Cardiac muscle cell (in vitro differentiated cells and primary cell): ENCODE measurements at places on chromosomes 16 and 17. TPM values are rescaled to one million over a fixed set of nuclear protein-coding genes. Genes with fewer than 3 reads are reported as not detected.

DNA sequence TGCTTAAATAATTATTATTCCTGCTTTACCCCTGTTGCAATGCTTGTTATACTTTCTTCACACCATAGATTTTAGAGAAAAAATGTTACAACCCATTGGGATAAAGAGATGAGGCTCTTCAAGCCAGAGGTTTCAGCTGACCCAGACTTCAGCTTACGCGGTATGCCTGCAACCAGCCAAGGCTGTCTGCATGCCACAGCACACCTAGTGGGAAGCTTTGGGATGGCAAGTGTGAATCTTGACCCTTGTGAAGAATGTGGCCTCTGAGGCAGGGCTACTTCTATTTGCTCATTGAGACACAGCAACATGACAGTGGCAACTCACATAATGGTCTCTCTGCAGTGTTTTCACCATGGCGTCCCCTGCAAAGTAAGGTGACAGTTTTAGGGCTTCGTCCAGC, 193.9 kb upstream of the PIRT start:
- DNase-seq, result no peak

DNA sequence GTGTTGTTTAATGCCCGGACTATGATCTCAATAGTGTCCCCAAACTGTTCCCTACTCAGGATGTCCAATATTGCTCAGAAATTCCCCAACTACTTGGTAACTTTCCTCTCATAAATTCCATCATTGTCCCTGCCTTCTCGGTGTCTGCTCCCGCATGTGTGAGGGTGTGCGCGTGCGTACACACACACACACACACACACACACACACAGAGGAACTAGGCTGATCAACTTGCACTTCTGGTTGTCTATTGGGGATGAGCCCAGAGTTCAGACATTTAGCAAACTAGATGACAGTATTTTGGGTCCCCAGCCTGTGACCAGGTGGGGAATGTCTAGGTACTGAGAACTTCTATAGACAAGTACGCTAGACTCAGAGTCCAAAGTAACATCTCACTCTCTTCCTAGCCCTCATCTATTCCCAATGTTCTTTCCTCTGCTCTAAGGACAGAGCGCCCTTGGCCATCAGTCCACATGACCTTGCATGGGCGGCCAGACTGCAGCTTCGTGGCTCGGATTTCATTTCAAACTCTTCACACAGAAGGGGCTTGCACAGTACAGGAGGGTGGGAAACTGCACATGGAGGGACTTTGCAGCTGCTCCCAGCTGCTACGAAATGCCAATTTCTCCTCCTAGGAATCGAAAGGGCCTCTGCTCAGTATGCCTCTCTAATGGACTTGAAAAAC, 5.3 kb downstream of the HS3ST3A1 start:
- peak; percentile 65 for DNase-seq

DNA sequence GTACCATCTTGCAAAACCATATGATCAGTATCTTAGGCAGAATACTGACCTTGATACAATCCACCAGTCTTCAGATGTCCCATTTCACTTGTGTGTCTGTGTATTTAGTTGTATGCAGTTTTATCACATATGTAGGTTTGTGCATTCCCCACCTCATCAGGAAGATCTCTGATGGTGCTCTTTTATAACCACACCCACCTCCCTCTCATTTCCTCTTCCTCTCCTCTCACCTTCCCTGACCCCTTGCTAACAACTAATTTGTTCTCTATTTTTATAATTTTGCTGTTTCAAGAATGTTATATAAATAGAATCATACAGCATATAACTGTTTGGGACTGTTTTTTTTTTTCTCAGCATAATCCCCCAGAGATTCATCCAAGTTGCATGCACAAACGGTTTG, 52.0 kb upstream of the ACSM2B start:
- no peak for DNase-seq

GRCh38 chr17:81027038-81027437, 7.9 kb upstream of the BAIAP2 start:
- DNase-seq, result no peak

- DNase-seq, result no peak
Observed at GRCh38 chr17:73227379-73227778, 34.3 kb downstream of the CPSF4L start.

- DNase-seq, result no peak
Observed at GRCh38 chr17:28912281-28912937, 9.5 kb upstream of the DHRS13 start.

- no peak for DNase-seq
Observed at GRCh38 chr16:29030086-29030840, 45.4 kb downstream of the LAT start.

DNA sequence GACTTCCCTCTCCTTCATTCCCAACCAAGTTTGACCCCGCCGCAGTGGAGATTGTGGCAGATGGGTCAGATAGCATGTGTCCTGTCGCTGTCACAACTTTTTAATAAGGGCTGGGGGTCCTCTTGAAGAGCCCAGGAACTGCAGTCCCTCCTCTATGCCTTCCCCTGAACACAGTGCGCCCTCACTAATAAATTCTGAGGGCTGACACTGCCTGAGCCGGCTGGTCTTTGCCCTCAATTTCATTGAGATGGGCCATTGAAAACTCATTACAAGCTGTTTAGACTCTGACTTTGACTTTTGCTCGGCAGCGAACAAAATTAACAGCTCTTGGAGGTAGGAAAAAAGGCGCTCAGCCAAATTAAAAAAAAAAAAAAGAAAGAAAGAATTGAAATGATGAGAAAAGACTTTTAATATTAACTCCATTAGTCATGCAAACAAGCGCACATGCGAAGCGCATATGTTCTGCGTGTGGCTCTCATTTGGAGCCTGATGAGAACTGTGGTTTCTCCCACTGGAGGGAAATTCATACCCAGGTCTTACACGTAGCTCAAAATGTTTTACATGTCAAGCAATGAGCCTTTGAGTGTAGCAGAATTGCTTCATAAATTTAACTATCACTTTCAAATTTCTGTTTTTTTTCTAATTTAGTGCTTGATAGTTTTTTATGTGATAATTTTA, 704.7 kb downstream of the WWOX start:
- no peak for DNase-seq

DNA sequence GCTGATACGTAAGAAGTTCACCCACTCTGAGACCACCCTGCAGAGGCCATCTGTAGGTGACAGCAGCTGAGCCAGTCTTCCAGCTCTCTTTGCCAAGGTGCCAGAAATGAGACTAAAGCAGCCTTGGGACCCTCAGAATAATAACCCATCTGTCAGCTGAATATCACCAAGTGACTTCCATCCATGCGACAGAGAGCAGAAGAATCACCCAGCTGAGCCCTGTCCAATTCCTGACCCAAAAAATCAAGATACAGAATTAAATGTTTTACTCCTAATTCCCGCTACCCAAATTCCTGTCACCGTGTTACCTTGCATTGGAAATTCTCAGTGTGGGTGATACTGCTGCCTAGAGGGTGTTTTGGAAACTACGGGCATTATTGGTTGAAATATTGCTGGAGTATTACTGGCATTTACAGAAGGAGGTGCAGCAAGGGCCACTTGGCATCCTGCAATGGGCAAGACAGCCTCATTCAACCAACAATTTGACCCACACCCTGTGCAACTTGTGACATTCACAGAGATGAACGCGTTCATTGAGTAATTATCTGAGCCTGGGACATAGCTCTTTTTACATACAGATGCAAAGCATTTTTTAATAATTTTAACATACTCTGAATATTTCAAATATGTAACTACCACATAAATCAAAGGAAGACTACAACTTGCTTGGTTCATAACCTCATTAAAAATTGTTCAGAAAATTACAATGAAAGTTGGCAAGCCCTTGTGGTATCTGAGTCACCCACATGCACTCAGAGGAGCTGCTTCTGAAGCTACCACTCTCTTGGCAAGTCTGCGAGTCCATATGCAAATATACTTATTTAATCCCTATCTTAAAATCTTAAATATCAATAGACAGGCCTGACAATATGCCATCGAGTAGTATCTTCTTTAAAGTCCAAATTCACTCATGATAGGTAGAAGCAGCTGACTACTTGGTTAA, 126.6 kb downstream of the C16orf95 start:
- DNase-seq, result no peak

- DNase-seq, result no peak
Observed at GRCh38 chr16:13106464-13106863, 205.1 kb downstream of the SHISA9 start.

DNA sequence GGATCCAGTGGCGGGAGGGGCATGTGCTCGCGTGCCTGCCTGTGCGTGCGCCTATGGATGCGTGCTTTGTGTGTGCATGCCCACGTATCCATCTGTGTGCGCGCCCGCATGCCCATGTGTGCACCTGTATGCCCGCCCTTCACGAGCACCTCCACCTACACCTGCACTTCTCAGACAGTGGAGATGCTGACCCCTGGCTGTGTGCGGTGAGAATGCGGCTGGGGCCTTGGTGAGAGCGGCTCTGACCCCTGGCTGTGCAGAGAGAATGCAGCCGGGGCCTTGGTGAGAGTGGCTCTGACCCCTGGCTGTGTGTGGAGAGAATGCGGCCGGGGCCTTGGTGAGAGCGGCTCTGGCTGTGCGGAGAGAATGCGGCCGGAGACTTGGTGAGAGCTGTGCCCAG, 33.9 kb downstream of the AXIN1 start:
- no peak for DNase-seq

DNA sequence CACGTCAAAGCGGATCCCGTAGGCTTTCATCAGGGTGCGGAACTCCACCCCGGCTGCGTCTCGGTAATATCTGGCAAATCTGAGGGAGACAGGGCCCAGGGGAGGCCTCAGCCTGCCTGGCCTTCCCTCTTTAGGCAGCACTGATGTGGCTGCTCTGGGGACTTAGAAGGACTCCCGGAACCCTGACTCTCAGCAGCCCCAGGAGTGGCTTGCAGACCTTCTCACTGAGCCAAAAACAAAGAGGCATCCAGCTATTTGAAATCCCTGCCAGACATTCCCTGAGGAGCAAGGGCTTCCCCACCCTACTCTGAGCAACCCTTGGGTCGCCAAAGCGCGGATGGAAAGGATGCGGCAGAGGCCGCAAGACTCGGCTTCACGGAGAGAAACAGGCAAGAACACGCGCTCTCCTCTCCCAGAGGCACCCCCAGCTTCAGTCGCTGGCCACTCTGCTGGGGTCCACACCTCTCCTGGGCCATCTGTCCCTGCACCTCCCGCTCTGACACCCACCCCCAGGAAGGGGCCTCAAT, 7.9 kb downstream of the P2RX5 start:
- DNase-seq, result peak; percentile 13

DNA sequence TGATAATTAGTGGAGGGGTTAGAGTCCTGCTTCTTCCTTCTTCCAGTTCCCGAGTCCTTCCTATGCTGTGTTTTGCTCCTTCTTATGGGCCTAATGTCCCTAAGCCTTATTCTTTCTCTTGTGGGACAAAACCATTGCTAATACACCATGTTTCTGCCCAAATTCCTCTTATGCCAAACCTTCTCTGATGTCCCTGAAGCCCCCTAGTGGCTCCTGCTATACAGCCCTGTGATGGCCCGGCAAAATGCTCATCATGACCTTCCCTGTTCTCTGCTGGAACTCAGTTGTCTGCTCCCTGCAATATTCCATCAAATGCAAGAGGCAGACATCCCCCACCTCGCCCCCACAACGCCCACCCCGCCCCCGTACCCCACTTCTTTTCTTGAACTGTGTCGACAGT, 171.6 kb downstream of the CDH11 start:
- DNase-seq, result no peak

DNA sequence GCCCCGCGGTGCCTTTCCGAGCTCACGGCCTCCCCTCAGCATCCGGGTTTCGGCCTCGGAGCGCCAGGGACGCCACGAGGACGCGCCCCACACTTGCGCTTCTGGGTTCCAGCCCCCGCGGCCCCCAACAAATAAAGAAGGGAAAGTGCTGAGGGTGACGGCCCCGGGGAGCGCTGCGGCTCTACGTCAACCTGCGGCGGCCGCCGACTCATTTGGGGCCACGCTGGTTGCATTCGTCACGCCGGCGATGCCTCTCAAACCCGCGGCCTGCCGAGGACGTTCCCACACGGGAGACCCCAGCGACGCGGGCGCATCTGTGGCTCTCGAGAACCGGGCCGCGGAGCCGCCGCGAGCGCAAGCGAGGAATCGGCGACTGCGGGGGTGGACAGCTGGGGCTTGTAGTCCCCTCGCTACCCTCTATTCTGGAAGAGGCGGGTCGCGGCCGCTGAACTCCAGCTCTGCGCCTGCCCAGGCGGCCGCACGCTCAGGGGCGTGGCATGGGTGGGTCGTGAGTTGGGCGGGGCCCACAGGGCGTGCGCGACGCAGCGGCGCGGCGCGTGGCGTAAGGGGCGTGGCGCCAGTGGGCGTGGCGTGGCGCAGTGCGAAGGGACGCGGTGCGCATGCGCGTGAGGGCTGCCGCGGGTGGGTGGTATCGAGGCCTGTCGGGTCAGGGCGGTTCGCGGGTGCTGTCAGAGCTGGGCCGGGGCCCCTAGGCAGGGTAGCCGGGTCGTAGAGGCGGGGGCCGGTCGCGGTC, at the start of gene AMZ2:
TSS of gene AMZ2 (plus strand) at position 599 of the 754 bp plus-strand sequence. CDS start 2,145 bp downstream, outside the sequence.
- peak; percentile 97 for DNase-seq

DNA sequence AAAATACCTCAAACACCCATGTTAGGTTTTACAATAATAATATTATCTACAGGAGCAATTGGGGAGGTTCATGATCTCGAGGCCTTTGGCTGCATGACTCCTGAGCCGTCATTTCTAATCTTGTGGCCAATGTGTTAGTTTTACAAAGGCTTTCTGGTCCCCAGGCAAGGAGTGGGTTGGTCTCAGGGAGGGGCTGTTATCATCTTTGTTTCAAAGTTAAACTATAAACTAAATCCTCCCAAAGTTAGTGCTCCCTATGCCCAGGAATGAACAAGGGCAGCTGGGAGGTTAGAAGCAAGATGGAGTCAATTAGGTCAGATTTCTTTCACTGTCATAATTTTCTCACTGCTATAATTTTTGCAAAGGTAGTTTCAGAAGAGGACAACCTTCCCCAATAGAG, 9.1 kb upstream of the CCL5 start:
- DNase-seq, result no peak

DNA sequence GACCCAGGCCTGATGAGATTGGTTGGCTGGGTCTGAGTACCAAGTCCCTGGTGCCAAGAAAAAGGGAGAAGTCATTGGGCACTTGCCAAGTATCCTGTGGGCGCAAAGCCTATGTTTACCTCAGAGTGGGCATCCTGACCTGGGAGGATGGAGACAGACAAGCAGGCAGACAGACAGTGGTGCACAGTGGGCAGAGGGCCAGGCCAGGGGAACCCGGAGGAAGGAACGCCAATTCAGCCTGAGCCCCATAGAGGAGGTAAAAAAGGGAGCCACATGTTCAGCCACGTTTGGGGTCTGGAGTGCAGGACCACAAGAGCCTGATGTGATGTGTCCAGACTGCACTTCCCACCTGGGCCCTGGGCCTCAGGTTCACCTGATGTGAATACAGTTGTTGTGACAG, 5.4 kb downstream of the PHKG2 start:
- DNase-seq, result no peak

GRCh38 chr17:74857191-74857590, 2.5 kb downstream of the GRIN2C start:
- no peak for DNase-seq

GRCh38 chr16:56637814-56638750, at the start of gene MT1A:
MT1A (plus strand) TSS chr16:56638666; CDS start chr16:56638739, 73 bp downstream.
- DNase-seq, result peak; percentile 69

The CDH1 gene
- total RNA-seq, result 0.74 and 1.4 TPM in 2 replicates

The C1QL1 gene
- 24.6 and 25.2 TPM in 2 replicates for total RNA-seq

The RAP1GAP2 gene
- 2.9 and 3.5 TPM in 2 replicates for total RNA-seq

The ZNF385C gene
- 1.7 and 2.1 TPM in 2 replicates for total RNA-seq

The TNP2 gene
- not detected in 2 replicates for total RNA-seq

The LITAFD gene
- total RNA-seq, result not detected in 2 replicates

The TBC1D3E gene
- 1.6 and 4.9 TPM in 2 replicates for total RNA-seq

The CCDC200 gene
- 0.48 TPM in 1 of 2 replicates, not detected in the other for total RNA-seq

The TMEM114 gene
- not detected in 2 replicates for total RNA-seq

The NOS2 gene
- 0.04 and 0.54 TPM in 2 replicates for total RNA-seq

The MYH8 gene
- total RNA-seq, result not detected in 2 replicates

The LUC7L3 gene
- 72.5 and 289 TPM in 2 replicates for total RNA-seq

The MSLN gene
- 0.32 and 4.5 TPM in 2 replicates for total RNA-seq

The ZNF750 gene
- total RNA-seq, result 0.07 TPM in 1 of 2 replicates, not detected in the other

The ZCCHC14 gene
- 10.7 and 23.2 TPM in 2 replicates for total RNA-seq

The TAT gene
- not detected in 2 replicates for total RNA-seq

The TVP23C gene
- total RNA-seq, result 20.8 and 33.4 TPM in 2 replicates

The WNK4 gene
- total RNA-seq, result 0.04 and 1.6 TPM in 2 replicates
